ENCODE measurements at places on chromosomes 6 and 20. TPM values are rescaled to one million over a fixed set of nuclear protein-coding genes. Genes with fewer than 3 reads are reported as not detected.

- no peaks in the 10 kb centered on the region for H3K4me1 ChIP-seq
- H3K4me3 ChIP-seq, result no peak overlapping the region
- H3K36me3 ChIP-seq, result no peaks in the 10 kb centered on the region
- H3K27me3 ChIP-seq, result no peaks in the 10 kb centered on the region
- no peak overlapping the region for H3K27ac ChIP-seq
Measured at GRCh38 chr20:33915726-33916331, 77.9 kb upstream of the RALY start.

GRCh38 chr20:52945268-52945667 is 26.9 kb upstream of the TSHZ2 start:
- no peaks in the 10 kb centered on the region for H3K4me1 ChIP-seq
- no peak overlapping the region for H3K4me3 ChIP-seq
- no peak for DNase-seq

DNA sequence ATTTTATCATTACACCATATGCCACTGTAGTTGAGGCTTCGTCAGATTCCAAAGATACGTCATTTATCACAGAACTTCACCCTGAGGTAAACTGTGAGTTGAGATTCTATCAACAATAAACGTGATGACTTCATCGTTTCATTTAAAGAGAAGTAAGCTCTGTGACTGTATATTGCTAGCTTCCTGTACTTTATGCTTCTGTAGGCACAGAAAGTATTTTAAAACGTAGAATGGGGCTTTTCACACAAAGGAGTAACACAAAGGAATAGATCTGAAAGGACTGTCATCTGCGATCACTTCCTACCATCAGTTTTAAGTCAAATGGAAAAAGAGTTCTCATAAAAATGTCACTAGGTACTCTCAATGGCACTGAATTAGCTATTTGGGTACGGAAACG is 234.4 kb upstream of the MCHR2 start:
- H3K27ac ChIP-seq, result no peak overlapping the region
- H3K4me1 ChIP-seq, result no peaks in the 10 kb centered on the region
- no peaks in the 10 kb centered on the region for H3K36me3 ChIP-seq
- H3K4me3 ChIP-seq, result peak overlapping the region; percentile 48
- H3K27me3 ChIP-seq, result no peaks in the 10 kb centered on the region

DNA sequence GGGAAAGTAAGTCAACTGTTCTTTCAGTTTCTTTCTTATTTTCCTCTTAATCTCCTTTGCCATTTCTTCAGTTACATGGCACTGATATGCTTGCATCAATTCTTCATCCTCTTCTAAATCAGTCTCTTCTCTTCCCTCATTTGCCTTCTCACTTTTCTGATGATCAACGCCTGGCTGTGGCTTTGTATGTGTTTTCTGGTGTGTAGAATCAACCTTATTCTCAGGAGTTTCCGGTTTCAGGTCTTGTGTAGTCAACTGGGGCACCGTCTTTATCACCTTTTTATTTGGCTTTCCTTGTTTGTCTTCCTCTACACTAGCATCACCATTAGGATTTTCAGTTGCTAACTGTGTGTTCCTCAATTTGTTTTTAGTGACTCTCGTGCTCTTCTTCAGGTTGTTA is 31.6 kb downstream of the AHI1 start:
- no peak overlapping the region for H3K4me3 ChIP-seq
- no peaks in the 10 kb centered on the region for H3K27me3 ChIP-seq
- H3K4me1 ChIP-seq, result no peaks in the 10 kb centered on the region
- peaks cover 54% of the 10 kb centered on the region for H3K36me3 ChIP-seq
- DNase-seq, result no peak

DNA sequence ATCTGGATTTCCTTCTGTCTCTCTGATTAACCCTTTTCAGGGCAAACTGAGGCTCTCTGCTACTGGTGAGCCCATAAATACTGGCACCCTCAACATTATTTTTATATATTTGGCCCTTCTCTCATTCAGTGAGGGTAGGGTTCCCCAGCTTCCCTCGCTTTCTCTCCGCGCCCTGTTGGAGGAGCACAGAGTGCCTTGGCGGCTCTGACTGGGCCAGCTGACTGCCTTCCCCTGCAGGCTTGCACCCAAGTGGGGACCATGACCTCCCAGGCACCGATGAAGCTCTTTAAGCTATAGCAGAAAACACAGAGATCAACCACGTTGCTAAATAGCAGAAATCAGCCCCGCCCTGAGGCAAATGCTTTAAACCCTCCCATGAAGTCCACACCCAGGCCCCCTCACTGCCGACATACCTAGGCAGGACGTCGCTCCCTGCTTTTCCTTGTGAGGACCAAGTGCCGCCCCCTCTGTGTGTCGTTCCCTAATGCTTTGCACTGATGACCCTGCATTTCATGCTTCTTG is 105.0 kb downstream of the HUS1B start:
- H3K27me3 ChIP-seq, result no peaks in the 10 kb centered on the region
- no peak overlapping the region for H3K4me3 ChIP-seq
- H3K4me1 ChIP-seq, result no peaks in the 10 kb centered on the region
- DNase-seq, result no peak

GRCh38 chr6:148501178-148501590 is 158.5 kb downstream of the SASH1 start:
- no peaks in the 10 kb centered on the region for H3K27me3 ChIP-seq
- peak; percentile 87 for DNase-seq
- no peak overlapping the region for H3K4me3 ChIP-seq
- H3K27ac ChIP-seq, result peak overlapping the region; percentile 73
- no peaks in the 10 kb centered on the region for H3K36me3 ChIP-seq

- no peaks in the 10 kb centered on the region for H3K27me3 ChIP-seq
- peaks cover 38% of the 10 kb centered on the region for H3K4me1 ChIP-seq
- DNase-seq, result peak; percentile 77
- H3K27ac ChIP-seq, result peak overlapping the region; percentile 79
- H3K4me3 ChIP-seq, result no peak overlapping the region
Measured at GRCh38 chr20:53917145-53918019, 153.0 kb downstream of the BCAS1 start.

DNA sequence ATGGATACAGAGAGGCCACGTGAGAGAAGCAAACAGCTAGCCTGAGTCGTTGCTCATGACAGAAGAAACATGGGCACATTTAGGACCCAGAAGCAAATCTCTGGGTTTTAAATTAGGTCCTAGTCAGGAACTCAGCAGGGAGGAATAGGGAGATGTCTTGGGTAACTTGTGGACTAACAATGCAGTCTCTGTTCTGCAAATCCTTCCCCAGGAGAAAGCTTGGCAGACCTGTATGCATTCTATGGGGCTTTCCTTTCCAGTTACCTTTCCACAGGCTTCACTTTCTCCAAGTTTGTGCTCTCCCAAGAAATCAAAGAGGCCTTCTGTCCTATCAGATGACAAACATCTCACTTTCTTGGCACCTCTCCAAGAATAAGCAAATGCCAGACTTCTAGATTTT is 47.2 kb upstream of the PLCB4 start:
- H3K4me3 ChIP-seq, result no peak overlapping the region
- DNase-seq, result no peak
- no peaks in the 10 kb centered on the region for H3K4me1 ChIP-seq
- no peaks in the 10 kb centered on the region for H3K27me3 ChIP-seq

DNA sequence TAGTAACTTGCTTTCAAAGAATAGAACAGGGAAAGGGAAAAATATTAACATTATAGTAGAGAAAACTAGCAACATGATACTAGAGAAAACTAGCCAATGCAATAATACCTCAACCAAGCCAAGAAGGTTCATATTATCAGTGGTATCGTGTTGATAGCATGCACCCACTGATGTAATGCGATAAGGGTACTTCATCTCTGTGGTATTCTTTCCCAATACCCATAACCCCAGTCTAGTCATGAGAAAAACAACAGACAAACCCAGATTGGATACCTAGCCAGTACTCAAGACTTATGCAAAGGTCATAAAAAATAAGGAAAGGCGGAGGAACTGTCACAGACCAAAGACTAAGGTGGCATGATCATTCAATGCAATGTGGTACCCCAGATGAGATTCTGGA is 21.0 kb downstream of the BLOC1S5 start:
- H3K27ac ChIP-seq, result no peak overlapping the region
- no peak overlapping the region for H3K4me3 ChIP-seq
- no peak for DNase-seq
- H3K4me1 ChIP-seq, result no peaks in the 10 kb centered on the region
- no peaks in the 10 kb centered on the region for H3K27me3 ChIP-seq

- H3K36me3 ChIP-seq, result no peaks in the 10 kb centered on the region
- no peak for DNase-seq
- no peak overlapping the region for H3K4me3 ChIP-seq
Measured at GRCh38 chr20:37481610-37482009, 39.4 kb upstream of the NNAT start.

DNA sequence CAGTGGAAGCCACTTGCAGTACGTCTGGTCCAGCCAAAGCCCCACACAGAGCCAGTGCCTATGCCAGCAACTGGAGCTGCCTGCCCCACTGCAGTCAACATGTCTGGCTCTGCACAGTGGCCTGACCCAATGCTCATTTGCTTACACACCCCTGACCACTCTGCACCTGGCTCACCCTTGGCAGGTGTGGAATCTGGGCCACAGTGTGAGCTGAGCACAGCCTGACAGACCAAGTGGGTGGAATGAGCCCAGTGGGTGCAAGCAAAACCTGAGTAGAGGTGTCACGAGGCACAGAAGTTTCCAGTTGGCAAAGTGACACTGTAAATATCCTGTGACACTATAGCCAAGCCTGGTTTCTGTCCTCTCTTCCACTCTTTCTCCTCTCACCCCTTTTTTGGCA is 49.5 kb downstream of the GGTLC1 start:
- no peaks in the 10 kb centered on the region for H3K4me1 ChIP-seq
- H3K36me3 ChIP-seq, result no peaks in the 10 kb centered on the region
- no peak overlapping the region for H3K27ac ChIP-seq
- no peak for DNase-seq
- H3K27me3 ChIP-seq, result no peaks in the 10 kb centered on the region
- H3K4me3 ChIP-seq, result no peak overlapping the region

Gene CLPSL2
- polyA plus RNA-seq, result not detected

Gene TTBK1
- under 0.01 TPM for polyA plus RNA-seq

Gene OPRM1
- polyA plus RNA-seq, result not detected

Gene DTD1
- polyA plus RNA-seq, result 20.4 TPM

Gene RAB44
- polyA plus RNA-seq, result under 0.01 TPM

Gene BMP2
- polyA plus RNA-seq, result 13.7 TPM

Measured in sigmoid colon (tissue), 7 donors.